Activated CD8-positive, alpha-beta memory T cell treated with anti-CD3 and anti-CD28 coated beads for 1 hour (primary cell): ENCODE measurements at places on chromosomes 2 and 18.

- no peak for DNase-seq
Observed at GRCh38 chr2:159982270-159982669, 80.1 kb downstream of the PLA2R1 start.

GRCh38 chr2:40534528-40534927 is 82.6 kb upstream of the SLC8A1 start:
- DNase-seq: no peak

- DNase-seq: no peak
Observed at GRCh38 chr2:38615237-38615636, 12.5 kb upstream of the HNRNPLL start.

GRCh38 chr2:48383036-48383435 is 146.9 kb upstream of the STON1 start:
- DNase-seq: no peak

DNA sequence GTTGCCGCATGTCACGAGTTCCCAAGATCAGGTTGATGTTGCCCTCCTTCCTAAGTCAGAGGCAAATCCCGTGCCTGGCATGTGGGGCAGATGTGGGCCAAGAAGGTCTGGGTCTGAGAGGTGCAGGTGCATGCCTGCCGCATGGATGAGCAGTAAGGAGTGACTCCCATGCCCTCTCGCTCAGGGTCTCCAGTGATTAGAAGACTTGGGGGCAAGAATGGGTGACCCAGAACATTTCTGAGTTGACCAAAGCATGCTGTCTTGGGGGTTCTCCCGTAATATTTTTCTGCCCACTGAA is 120.6 kb upstream of the HDAC4 start:
- DNase-seq: no peak

DNA sequence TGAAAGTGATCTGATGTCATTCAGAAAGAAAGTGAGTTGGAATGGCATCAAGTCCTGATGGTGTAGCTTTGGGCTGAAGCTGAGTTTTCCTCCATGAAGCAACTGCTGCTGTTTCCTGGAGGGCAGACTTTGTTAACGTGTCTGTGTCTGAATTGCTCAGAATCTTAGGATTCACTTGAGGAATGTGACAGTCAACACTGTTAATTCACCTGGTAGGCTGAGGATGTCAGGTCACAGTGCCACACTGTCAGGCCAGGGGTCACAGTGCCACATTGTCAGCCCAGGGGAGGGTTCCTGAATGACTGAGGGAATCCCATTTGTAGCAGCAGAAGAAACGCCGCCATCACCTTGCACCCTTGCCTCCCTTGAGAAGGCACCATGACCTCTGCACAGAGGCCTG is 39.4 kb downstream of the LYPD6B start:
- DNase-seq: no peak

DNA sequence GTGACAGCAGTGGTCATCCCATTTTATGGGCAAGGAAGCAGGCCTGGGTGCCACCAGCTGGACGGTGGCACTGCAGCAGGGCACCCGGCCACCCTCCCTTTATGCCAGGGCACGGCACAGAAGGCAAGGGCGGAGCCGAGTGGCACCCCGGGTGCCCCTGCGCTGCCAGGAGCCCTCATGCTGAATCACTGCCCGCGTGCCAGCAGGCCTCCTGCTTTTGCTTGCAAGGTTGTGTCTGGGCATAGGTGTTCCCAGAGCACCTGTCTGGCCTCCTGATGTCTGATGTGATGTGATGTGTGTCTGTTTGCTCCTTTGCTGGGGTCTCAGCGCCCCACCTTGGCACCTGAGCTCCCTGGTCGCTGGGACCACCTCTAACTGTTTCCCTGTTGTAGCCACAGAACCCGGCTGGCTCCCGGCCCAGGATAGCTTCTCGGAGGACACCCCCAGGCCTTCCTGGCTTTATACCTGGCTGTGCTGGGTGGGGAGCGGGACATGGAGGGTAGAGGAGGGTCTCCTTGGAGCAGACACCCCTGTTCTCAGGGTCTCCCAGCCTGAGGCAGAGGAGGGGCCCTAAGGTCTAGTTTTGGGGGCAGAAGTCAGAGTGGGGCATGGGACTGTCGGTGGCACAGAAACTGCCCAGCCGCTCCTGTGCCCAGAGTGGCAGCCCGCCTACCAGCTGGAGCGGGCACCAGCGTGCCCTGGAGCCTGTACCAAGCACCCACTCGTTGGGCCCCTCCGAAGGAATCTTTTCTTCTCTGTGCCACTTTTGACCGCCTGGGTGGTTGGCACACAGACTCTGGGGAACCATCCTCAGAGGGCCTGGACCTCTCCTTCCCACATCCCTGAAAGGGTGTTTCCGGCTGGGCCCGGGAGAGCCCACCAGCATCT is 3.6 kb downstream of the GPC1 start:
- no peak for DNase-seq

DNA sequence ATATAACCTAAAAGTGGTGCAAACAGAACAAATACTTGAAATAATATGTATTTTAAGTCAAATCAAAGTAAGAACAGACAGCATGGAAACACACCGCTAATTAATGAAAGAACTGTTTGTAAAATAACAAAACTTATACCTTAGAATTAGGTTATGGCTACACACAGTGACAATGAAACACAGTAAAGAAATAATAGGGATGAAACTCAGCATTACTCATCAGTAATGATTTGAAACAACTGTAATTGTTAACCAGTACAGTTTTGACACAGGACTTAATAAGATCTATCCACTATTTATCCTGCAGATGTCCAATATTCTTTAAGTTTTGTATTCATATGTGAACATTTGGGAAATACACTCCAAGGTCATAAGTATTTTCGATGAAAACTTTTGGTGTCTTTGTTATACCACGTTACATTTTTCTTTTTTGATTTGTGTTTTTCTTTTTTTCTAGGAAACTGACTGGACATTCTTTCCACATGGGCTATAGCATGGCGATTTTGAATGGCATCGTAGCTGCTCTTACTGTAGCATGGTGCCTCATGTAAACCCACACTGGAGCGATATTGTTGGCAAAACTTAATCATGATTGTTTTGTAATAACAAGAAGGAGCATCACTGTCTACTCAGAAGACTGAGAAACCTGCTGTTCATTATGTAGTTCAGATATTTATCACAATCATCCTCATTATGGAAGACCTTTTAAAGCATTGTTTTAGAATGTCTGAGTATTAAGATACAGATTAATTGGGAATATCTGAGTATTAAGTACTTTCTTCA is 41.1 kb downstream of the ARL6IP6 start:
- DNase-seq: no peak

GRCh38 chr18:68843473-68844089 is 45.7 kb downstream of the CCDC102B start:
- DNase-seq: no peak

DNA sequence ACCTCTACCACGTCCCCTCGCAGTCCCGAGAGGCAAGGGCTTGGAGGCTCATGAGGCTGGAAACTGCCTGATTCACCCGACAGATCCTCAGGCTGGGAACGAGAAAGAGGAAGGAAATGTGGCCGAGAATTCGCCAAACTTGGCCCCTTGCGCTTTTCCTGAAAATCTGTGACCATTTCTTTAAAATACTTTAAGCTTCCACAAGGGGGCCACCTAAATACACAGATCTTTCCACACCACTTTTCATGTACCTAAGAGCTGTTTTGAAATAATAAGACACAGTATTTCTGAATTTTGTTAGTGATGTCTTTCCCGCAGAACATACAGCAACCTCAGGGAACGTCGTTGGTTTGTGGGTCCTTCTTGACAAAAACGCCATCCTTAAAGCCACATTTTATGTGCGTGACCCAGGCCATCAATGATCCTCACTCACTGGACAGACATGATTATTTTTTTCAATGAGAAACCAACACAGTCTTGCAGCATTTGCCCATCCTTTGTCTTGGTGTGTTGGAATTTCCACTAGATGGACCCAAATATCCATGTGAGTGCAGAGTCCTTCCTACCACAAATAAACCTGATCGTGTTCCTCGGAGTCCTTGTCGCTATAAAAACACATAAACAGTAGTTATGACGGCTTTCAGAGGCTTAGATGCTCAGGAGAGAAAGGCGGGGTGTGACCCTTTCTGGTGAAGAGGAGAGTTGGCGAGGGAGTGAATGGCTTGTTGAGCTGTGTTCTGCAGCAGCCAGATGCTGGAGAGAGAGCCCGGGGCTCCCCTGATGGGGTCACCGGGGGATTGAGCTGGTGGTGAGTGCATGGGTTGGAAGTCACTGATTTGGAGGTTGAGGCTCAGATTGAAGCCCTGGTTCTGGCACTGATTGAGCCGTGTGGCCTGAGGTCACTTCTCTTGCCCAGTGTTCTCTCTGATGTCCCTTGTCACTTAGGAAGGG is 25.0 kb downstream of the DCDC2C start:
- DNase-seq: no peak

DNA sequence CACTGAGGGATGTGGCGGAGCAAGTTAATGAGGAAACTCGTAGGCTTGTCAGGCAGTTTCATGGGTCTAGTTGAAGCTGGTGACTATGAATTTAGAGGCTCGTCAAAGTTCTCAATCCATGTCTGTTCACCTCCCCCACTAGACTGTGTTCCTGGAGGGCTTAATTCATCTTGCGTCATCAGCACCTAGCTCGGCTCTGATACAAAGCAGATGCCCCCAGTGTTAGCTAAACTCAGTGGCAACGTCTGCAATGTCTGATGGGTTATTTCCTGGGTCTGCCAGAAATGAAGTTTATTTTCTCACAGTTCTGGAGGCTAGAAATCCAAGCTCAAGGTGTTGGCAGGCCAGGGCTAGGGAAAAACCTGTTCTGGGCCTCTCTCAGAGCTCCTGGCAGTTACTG is 140.6 kb downstream of the PID1 start:
- no peak for DNase-seq

GRCh38 chr18:43919551-43919950 is 642.3 kb upstream of the SYT4 start:
- DNase-seq: no peak

GRCh38 chr2:235595422-235596010 is 101.7 kb downstream of the AGAP1 start:
- no peak for DNase-seq

DNA sequence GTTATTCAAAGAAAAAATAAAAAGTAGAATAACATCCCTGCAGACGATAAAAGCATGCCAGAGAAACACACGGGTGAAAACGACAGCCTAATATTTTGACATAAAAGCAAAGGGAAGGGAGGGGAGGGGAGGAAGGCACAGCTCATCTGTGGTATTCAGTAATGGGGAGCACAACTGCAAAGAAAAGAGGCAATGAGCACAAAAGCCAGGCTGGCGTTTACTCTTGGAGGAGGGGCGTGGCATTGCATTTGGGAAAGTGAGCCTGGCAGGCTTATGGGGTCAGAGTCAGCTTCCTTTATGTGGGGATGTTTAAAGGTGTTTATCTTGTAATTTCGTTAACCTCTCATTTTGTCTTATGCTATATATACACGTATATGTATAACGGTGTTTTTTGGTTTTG is 53.2 kb downstream of the STEAP3 start:
- DNase-seq: no peak

- DNase-seq: no peak
Observed at GRCh38 chr2:19484736-19485135, 126.3 kb upstream of the OSR1 start.

GRCh38 chr2:115542331-115542730 is 1099.9 kb downstream of the DPP10 start:
- DNase-seq: no peak

DNA sequence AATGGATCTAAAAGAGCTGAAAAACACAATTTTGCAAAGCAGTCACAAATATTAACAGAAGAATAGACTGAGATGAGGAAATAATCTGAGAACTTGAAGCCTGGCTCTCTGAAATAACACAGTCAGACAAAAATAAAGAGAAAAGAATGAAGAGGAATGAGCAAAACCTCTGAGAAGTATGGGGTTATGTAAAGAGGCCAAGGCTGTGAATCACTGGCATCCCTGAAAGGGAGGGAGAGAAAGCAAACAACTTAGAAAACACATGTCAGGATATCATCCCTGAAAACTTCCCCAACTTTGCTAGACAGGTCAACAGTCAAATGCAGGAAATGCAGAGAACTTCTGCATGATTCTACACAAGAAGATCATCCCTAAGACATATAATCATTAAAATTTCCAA is 73.5 kb upstream of the LHCGR start:
- DNase-seq: no peak

DNA sequence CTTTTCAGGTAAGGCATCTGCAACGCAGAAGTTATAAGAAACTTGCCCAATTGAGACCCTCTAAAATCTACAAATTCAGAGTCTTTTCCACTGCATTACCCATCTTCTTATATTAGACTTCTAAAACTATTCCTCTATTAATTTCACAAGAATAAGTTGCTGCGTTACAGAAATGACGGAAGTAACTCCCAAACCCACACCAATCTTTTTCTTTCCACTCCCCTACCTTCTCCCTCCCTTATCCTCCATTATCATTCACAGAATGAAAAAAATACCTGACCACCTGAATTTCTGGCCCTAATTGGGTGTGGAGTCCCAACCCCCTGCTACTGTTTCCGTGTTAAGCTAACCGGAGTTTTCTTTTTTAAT is 689 bp downstream of the RPRD1A start:
- DNase-seq: no peak

DNA sequence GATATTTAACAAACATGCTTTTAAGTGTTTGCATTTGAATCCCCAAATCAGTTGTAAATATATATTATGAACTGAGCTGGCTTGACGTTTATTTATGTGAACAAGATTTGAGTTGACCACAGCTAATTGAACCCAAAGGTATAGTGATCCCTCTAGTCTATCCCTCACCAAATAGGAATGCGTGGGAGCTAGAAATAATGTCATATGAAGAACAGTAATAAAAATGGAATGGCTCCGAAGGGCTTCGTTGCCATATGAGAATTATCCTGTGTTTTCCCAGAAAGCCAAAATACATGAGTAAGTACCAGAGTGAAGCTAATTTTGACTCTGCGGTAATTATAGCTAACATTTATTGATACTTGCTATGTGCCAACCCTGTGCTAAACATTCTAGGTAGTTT is 142.7 kb downstream of the ADCYAP1 start:
- DNase-seq: no peak

- no peak for DNase-seq
Observed at GRCh38 chr2:39528701-39529100, 91.6 kb upstream of the MAP4K3 start.

GRCh38 chr2:56540916-56541315 is 357.1 kb downstream of the CCDC85A start:
- no peak for DNase-seq

DNA sequence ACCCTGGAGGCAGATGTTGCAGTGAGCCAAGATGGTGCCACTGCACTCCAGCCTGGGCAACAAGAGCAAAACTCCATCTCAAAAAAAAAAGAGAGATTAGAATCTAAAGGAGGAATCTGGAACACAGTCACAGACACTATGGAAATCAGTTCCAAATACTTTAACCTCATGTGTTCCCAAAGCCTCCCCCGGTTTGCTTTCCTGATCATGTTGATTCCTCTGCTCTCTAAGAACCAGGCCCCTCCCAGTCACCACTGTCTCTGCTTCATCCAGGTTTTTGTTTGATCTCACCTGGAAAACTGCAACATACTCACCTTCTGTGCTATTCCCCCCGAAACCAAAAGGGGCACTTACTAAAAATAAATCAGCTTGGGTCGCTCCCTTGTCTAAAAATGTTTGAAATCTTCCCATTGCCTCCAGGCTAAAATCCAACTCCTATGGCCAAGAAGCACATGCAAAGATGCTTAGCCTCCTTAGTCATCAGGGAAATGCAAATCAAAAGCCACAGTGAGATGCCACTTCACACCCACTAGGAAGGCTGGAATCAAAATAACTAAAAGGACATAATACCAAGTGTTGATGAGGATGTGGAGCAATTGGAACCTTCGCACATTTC is 6.2 kb upstream of the NEU2 start:
- DNase-seq: no peak

GRCh38 chr2:30354621-30355020 is 92.4 kb upstream of the LCLAT1 start:
- no peak for DNase-seq

GRCh38 chr2:197080578-197081216 is 154.2 kb upstream of the PGAP1 start:
- no peak for DNase-seq

- DNase-seq: no peak
Observed at GRCh38 chr2:46365913-46366667, 68.9 kb downstream of the EPAS1 start.
